Fibroblast of skin of abdomen (primary cell): ENCODE measurements at places on chromosomes 4 and X.

GRCh38 chrX:149151805-149152757 is 353.0 kb downstream of the IDS start:
- DNase-seq = peak; percentile 84

DNA sequence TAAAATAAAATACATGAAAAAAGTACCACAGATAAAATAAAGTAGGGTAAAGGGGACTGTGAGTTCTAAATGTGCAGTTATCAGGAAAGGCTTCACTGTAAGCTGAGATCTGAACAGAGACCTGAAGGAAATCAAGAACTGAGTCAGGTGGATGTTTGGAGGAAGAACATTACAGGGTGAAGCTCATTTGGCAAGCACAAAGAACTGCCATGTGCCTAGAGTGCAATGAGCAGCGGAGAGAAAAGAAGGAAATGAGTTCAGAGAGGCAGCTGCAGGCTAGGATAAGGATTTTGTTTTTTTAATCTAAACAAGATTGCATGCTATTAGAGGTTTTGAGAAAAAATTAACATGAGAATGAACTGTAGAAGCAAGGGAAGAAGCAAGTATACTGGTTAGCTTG is 373.1 kb downstream of the STPG2 start:
- DNase-seq = no peak

DNA sequence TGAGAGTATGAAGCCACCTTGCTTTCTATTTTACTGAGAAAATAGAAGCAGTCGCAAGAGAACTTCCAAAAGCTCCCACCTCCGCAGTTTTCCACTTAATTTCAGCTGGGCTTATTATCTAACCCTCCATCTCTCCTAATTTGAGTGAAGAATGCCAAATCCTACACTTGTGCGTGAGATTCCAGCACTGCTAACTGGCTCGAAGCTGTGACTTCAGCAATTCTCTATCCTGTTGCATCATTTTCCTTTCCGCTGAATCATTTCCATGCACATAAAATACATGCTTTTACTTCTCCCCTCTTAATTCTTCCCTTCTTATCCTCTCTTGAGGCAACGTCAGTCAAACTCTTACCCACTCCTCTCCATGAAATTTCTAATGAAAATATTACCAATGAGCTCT is 189.5 kb downstream of the GASK1B start:
- DNase-seq = peak; percentile 8

- no peak for DNase-seq
These were observed 8.4 kb upstream of the TBL1X start for GRCh38 chrX:9456250-9457074.

- peak; percentile 24 for DNase-seq
These were observed 562.2 kb downstream of the ZIC3 start for GRCh38 chrX:138128027-138128671.

DNA sequence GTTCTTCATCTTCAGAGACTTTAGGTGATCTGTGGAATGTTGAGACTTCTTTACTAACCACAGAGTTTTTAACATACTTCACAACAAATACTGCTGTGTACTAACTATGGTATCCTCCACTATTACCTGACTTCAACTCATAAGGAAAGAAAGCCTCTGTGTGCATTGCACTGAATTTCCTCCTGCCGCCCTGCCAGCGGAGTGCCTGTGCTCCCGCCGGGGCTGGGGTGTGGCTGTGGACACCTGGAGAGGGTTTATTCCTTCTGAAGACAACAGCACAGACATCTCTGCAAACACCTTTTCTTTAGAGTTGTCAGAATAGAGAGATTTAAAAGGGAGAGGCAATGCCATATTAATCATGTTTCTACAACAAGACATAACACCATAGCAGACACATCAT is 63.3 kb downstream of the FAT1 start:
- no peak for DNase-seq

DNA sequence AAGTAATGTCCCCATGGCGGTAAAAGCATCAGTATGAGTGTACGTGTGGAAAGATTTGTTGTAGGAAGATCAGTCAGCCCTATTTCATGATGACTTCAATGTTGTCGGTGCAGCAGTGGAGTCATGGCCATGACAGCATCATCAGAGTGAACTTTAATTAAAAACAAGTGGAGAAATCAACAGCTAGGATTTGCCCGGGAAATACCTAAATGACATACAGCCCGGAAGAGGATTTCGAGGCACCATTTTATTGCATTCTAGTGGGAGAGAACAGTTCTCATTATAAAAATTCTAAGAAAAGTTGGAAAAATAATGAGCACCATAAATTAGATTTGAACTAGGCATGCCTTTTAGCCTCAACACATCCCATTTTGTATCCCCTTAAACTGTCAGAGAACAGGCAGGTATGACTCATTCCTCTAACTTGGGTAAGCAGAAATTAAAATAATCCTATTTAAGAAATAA is 170.1 kb downstream of the SHROOM3 start:
- DNase-seq = peak; percentile 91

DNA sequence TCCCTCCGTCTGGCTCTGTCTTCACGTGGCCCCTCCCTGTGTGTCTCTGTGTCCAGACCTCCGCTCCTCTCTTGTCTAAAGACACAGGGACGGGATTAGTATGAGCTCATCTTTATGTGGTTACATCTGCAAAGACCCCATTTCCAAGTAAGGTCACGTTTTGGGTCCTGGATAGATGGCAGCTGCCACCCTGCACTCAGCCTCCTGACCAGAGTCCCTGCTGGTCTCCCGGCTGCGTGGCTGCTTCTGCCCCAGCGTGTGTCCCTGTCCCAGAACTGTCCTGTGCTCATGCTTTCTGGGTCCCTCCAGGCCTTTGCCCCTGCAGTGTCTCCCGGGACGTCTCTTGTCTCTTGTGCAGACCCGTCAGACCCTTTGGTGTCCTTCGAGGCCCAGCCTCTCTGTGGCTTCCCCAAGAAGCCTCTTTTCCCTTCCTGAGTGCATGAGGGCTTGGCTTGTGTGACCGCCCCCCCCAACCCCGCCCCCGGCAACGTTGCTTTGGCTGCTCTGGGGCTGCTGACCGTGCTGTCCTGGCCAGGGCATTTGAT is 107.3 kb downstream of the PSAPL1 start:
- no peak for DNase-seq

GRCh38 chrX:13256603-13257002 is 63.2 kb downstream of the ATXN3L start:
- no peak for DNase-seq

DNA sequence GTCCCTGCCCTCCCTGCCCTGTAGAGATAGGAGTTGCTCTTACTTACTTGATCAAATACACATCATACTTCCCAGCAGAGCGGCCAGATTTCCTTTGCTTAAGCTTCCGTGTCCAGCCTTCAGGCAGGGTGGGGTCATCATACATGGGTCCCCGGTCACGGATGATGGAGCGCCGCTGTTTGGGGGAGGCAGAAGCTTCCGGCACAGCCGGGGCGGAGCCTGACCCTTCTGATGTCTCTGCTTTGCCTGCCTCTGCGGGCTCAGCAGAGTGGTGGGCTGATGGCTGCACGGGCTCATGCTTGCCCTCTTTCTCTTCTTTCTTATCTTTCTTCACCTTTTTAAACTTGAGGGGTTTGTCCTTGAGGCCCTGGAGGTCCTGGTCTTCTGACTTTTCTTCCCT is 12.5 kb upstream of the IRAK1 start:
- DNase-seq = no peak

DNA sequence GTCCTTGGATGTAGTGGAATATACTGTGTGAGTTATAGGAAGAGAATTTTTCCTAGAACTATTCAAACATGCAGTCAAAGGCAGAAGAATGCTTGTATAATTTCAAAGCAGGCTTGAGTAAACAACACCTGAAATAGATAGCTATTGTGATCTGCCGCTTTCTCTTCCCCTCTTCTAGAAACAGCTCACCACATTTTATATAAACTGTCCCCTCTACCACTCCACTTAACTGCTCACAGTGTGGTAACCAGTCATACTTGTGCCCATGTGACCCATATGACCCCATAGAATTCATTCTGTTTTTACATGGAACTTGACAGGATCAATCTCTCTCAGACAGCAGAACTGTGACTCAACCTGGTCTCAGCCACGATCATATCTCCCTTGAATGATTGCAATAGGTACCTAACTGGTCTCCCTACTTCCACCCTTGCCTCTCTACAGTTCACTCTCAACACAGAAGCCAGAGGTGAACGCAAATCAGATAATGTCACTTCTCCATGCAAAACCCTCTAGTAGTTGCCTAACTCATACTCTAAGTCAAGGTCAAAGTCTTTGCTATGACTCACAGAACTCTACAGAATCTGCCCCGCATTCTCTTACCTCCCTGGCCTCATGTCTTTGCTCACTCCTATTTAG is 85.6 kb upstream of the EFHC2 start:
- no peak for DNase-seq

DNA sequence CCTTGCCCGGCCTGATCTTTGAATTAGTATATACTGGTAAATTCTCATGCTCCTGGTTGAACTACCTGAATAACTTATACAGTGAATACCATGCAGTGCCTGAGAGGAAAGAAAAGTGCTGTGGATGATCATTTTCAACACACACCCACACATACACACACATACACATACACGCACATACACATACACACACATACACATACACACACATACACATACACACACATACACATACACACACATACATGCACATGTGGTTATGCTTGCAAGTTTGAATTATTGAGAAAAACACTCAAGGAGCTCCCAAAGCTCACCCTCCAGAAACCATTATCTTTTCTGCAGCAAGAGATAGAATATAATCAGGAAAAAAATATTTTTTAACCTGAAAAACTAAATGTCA is 366.9 kb upstream of the RASGEF1B start:
- no peak for DNase-seq

GRCh38 chr4:32117693-32118092 is 1397.5 kb downstream of the PCDH7 start:
- DNase-seq = no peak

- DNase-seq = no peak
These were observed 147.2 kb upstream of the MBNL3 start for GRCh38 chrX:132636080-132636479.

GRCh38 chr4:929096-929765 is 2.9 kb downstream of the GAK start:
- DNase-seq = no peak

DNA sequence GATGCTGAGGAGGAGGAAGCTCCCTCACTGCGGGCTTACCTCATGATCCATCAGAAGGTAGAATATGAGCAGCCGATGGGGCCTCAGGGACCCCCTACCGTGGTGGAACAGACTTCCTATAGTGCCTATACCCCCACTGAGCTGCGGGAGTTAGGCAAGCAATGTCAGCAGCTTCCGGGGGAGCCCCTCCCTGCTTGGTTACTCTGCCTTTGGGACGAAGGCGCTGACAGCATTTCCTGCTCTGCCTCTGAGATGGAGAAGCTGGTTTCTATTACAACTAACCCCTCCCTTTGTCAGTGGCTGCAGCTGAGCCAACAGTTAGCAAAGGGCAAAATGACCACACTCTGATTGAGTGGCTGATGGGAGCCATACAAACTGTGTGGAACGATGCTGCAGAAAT is 430.7 kb downstream of the IDS start:
- peak; percentile 81 for DNase-seq

DNA sequence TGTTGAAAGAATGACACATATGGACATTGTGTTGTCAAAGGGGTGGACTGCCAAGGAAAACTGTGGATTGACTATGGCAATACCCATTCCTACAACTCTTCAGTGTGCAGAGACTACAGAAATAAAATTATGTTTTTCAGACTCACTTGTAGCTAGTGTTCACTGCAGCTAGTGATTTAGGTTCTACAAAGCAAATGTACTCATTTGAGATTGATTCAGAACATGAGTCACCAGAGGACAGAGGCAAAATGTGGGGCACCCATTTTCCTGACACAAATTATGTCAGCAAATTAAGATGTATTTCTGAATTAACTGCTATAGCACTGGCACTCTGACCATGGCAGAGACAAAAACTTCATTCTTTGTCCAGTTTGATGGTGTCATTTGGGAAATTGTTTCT is 40.7 kb downstream of the SPCS3 start:
- peak; percentile 21 for DNase-seq

GRCh38 chr4:7194251-7195140 is 2.2 kb downstream of the SORCS2 start:
- no peak for DNase-seq

- no peak for DNase-seq
These were observed 1628.2 kb upstream of the ADGRL3 start for GRCh38 chr4:59571805-59572430.

DNA sequence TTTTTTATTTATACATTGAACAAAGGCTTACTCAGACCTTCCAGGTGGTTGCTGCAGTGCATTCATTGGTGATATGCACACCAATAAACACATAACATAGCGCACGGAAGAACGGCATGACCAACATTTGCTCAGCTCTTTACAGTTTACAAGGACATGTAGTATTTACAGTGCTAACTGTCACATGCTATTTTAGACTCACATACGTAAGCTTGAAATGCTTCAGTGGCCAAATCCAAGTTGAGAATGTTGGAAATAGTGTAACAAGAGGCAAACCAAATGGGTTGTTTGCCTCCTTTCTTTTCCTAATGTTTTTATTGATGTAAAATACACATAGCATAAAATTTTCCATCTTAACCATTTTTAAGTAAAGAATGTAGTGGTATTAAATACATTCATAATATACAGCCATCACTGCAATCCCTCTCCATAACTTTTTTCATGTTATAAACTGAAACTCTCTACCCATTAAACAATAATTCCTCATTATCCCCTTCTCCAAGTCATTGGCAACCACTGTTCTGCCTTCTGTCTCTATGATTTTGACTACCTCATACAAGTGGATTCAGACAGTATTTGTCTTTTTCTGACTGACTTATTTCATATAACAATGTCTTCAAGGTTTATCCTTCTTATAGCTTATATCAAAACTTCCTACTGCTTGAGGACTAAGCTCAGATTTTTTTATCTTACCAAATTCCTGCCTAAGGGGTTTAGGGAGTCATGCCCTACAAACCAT is 1722.9 kb upstream of the AGA start:
- DNase-seq = no peak

- no peak for DNase-seq
These were observed 118.4 kb downstream of the COL25A1 start for GRCh38 chr4:109183931-109184490.

GRCh38 chrX:107625739-107626138 is 2.6 kb upstream of the PRPS1 start:
- DNase-seq = no peak

- no peak for DNase-seq
These were observed 362.3 kb upstream of the EPHA5 start for GRCh38 chr4:66032571-66032970.

GRCh38 chr4:10079912-10080588 is 36.5 kb downstream of the WDR1 start:
- no peak for DNase-seq
